ENCODE measurements at places on chromosomes 6 and 20. TPM values are rescaled to one million over a fixed set of nuclear protein-coding genes. Genes with fewer than 3 reads are reported as not detected.

- no peak for DNase-seq
Measured at GRCh38 chr6:4953440-4953839, 50.4 kb downstream of the RPP40 start.

- no peak for DNase-seq
Measured at GRCh38 chr20:4544765-4545164, 176.9 kb upstream of the PRND start.

- DNase-seq = no peak
Measured at GRCh38 chr20:5895626-5896025, 54.7 kb downstream of the TRMT6 start.

GRCh38 chr6:111624401-111625098 lies 18.9 kb upstream of the TRAF3IP2 start:
- DNase-seq = no peak

GRCh38 chr6:81067057-81067456 lies 685.4 kb downstream of the TENT5A start:
- no peak for DNase-seq

The SNAP91 gene
- total RNA-seq = 3.4 TPM

The TBXT gene
- not detected for total RNA-seq

DNA sequence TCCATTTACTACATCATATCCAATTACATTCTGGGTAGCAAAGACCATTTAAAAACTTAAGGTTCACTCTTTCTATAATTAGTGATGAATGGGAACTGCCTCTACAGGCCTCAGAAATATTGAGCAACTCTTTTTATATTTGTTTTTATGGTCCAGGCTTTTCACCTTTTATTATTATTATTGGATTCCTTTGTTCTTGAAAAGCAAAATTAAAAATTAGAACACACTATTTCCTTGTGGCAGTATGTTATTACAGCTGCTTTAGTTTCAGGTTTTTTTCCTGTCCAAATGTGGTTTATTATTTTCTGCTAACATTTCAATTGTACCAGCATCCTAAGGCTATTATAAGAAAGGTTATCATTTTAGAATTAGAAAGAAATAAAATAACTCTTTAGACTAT lies 150.1 kb downstream of the FARS2 start:
- DNase-seq = no peak

DNA sequence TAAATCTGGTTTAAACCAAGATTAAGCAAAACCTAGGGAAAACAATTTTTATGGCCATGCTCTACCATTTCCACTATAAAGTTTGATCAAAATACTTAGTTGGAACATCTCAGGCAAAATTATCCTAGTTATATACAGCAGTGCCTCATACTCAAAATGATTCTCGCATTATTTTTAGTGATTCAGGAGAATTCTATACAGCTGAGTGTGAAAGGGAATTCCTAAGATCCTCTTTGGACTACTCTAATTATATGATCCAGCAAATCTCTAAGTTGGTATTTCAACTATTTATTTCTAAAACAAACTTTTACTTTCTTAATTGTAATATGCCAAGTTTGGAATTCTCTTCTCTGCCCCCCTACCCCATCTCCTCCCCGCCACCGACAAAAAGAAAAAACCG lies 8.6 kb downstream of the DTNBP1 start:
- no peak for DNase-seq

The IMPG1 gene
- total RNA-seq = not detected

- DNase-seq = peak; percentile 38
Measured at GRCh38 chr6:32189742-32190053, 304 bp downstream of the PBX2 start.

DNA sequence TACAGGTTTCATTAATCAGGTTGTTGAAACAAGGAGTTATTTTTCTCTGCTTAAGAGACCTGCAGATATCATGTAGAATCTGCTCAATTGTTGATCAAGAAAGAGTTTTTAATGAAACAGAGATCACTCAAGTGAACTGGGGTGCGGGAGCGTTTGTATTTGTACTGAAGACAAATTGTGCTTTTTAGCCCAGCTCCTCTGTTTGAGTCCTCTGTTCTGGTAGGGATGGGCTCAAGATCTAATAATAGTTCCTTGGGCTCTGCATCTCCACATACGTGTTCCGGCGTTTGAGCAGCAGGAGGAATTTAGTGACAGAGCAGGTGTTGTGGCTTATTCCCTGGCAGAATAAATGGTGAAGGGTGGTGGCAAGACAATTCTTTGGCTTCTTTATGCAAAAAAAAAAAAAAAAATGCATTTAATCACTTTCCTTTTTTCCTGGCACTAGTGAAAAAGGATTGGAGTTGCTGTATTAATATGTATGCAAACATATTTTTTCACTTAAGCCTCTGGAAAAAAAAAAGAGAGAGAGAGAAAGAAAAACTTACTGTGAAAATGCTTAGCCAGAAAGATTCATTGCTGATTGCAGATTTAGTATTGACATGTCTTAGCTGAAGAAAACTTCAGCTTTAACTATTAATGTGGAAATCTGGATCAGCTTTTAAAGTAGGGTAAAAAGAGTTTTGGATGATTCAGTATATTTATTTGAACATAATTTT lies 4.0 kb downstream of the CITED2 start:
- peak; percentile 53 for DNase-seq

The OR2B6 gene
- not detected for total RNA-seq

- DNase-seq = peak; percentile 86
Measured at GRCh38 chr6:87078983-87079616, 15.8 kb downstream of the CGA start.

- no peak for DNase-seq
Measured at GRCh38 chr20:59561228-59561605, 43.1 kb upstream of the PHACTR3 start.

GRCh38 chr6:63677282-63677681 lies 41.7 kb downstream of the PHF3 start:
- DNase-seq = no peak

The ABHD16B gene
- not detected for total RNA-seq

DNA sequence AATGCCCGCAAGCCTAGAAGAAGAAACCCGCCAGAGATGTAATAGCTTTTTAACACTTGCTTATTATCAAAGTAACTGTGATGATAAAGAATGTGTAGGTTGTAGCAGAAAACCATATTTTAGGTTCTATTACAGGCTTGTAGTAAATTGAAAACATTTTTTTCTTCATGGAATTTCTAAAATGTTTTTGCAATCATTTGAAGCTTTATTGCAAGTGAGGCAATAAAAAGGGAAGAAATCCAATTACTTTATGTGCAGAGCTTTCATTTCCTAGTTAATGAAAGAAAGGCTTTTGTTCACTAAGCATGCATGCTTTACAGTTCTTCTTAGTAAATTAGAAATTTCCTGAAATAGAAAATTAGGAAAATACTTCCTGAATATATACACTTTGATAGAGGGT lies 135.1 kb downstream of the B3GAT2 start:
- DNase-seq = no peak

DNA sequence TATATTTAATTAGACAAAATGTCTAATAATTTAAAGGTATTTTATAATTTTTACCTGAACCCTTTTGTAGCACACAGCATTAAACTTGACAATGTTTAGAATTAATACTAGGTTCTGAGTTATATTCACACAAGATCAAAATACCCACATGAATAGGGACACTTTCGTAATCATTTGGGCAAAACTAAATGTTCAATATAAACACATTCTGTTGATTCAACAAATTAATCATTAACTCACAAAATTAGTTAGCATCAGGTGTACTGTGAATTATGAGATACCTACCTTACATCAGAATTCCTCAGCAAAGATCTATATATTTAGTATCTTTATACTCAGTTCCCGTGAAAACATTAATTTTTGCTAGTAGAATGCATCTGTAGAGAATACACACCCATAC lies 481.5 kb upstream of the MANEA start:
- no peak for DNase-seq

DNA sequence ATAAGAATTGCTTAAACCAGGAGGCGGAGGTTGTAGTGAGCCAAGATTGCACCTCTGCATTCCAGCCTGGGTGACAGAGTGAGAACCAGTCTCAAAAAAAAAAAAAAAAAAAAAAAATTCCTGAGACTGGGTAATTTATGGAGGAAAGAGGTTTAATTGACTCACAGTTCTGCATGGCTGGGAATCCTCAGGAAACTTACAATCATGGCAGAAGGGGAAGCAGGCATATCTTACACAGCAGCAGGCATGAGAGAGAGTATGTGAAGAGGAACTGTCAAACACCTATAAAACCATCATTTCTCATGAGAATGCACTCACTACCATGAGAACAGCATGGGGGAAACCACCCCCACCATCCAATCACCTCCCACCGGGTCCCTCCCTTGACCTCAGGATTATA lies 1.8 kb upstream of the FKBP1A start:
- DNase-seq = no peak

The BTN3A1 gene
- total RNA-seq = 9.8 TPM

DNA sequence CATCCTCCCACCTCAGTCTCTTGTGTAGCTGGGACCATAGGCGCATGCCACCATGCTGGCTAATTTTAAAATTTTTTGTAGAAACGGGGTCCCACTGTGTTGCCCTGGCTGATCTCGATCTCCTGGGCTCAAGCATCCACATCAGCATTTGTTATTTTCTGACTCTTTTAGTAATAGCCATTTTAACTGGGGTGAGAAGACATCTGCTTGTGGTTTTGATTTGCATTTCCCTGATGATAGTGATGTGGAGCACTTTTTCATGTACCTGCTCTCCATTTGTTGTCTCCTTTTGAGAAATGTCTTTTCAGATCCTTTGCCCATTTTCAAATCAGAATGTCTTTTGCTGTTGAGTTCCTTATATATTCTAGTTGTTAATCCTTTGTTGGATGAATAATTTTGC lies 22.2 kb upstream of the TULP4 start:
- no peak for DNase-seq

DNA sequence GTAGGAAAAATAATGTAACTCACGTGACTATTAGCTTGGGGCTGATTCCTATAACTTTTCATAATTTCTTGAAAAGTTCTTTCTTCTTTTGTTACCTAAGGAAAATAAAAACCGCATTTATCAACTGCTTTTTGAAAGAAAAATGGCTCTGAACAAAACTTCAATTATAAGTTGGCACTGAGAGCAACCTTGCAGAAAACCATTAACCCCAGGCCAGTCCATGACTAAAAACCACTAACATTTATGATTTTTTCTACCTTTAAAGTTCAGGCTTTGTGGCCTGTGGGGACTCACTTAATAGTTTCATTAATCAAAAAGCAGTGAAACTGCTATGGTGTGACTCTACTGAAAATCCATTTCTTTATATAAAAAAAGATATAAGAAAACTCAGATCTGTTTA lies 69.1 kb upstream of the SAMHD1 start:
- DNase-seq = no peak

- DNase-seq = no peak
Measured at GRCh38 chr6:131854803-131855202, 47.0 kb downstream of the ENPP1 start.

The RFX6 gene
- not detected for total RNA-seq

DNA sequence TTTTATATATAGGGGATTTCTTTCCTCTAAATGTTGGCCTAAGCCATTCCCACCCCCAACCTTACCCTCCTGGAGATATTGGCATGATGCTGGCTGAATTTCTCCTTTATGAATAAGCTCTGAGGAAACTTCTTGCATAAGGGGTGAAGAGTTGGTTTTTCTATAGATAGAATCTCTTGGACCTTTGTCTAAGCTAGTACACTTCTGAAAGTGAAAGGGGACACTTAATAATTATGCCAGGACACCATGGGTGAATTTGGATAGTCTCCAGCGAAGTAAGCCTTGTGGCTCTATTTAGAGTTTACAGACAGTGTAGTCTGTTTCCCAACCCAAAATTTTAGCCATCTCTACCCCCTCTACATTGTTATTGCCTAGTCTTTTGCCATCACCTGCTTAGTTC lies 27.1 kb upstream of the FABP7 start:
- no peak for DNase-seq

DNA sequence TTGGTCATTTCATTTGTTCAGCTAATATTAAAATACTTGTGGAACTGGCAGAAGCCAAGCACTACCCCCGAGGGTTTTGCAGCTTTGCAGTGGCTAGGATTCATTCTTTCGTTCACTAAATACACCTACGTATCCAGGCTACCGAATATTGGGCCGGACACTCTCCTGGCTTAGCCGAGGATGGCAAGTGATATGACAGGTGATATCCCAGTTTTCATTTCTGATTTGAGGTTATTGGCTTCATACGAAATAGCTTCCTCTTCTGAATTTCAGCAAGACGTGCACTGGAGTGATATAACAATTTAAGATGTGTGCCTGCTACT lies 536 bp upstream of the MTFR2 start:
- DNase-seq = no peak

The GABRR2 gene
- total RNA-seq = not detected

The POM121L2 gene
- not detected for total RNA-seq

The PHF10 gene
- 43.0 TPM for total RNA-seq

DNA sequence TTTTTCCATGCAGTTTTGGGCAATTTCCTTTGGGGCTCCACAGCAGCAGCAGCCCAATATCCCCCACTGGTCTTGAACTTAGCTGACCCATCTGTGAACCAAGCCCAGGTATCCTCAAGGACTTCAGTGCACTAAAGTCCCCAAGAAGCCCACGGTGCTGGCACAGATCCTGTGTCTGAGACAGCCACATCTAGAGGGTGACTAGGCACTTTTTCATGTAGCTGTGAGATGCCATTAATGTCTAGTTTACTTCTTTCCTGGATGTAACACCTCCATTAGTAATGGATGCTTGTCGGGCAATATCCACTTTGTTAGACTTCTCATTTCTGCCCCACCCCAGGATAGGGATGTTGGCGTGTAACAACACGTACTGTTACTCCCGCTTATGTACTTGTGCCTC lies 176.2 kb upstream of the PROKR2 start:
- no peak for DNase-seq

DNA sequence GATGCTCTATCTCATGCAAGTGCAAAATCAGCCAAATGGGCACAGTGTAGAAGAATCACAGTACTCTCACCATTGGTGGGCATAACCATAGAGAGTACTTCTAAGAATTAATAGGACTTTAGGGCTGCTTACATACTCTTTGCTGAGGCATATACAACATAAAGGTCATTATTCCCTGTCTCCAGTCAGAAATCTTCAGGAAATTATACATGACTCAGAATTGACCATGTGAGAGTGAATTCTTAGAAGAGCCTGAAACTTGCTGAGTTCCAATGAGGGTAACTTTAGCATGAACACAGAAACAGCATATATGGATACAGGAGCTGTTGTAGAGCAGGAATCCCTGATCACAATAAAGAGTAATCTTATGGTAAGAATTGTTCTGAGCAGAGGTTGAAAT lies 498.7 kb downstream of the TENT5A start:
- no peak for DNase-seq

GRCh38 chr20:20295621-20296498 lies 72.0 kb upstream of the INSM1 start:
- no peak for DNase-seq

- no peak for DNase-seq
Measured at GRCh38 chr20:8568075-8568474, 436.0 kb downstream of the PLCB1 start.

DNA sequence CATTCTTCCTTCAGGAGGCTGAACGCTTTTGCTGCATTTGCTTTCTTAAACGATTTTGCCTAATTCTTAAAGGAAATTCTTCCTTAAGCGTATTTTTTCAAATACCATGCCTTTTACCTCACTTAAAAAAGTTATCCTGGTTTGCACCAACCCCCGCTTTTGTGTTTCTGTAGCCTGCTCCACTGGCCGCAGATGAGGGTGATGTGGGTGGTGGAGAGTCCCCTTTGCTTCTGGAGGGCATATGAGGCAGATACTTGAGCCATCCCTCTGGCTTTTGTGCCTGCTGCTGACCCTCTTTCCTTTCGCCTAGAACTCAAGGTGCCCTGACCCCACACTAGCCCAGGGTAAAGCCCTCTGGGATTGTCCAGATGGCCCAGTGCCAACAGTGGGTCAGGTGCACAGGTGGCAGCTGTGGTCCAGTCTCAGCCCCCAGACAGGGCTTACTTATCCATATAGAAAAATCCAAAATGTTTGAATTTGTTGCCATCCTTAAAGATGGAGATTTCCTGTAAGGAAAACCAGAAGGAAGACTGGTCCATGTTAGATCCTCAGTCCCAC lies 43.9 kb downstream of the SPATA2 start:
- no peak for DNase-seq
